ENCODE measurements at places on chromosomes 7 and 10. TPM values are rescaled to one million over a fixed set of nuclear protein-coding genes. Genes with fewer than 3 reads are reported as not detected.

UNC5B gene
- total RNA-seq, result 4.1 TPM

NUP205 gene
- 46.8 TPM for total RNA-seq

BICC1 gene
- total RNA-seq, result 42.1 TPM

- no peak for DNase-seq
Observed at GRCh38 chr10:11265484-11265883, 247.8 kb downstream of the CELF2 start.

DNA sequence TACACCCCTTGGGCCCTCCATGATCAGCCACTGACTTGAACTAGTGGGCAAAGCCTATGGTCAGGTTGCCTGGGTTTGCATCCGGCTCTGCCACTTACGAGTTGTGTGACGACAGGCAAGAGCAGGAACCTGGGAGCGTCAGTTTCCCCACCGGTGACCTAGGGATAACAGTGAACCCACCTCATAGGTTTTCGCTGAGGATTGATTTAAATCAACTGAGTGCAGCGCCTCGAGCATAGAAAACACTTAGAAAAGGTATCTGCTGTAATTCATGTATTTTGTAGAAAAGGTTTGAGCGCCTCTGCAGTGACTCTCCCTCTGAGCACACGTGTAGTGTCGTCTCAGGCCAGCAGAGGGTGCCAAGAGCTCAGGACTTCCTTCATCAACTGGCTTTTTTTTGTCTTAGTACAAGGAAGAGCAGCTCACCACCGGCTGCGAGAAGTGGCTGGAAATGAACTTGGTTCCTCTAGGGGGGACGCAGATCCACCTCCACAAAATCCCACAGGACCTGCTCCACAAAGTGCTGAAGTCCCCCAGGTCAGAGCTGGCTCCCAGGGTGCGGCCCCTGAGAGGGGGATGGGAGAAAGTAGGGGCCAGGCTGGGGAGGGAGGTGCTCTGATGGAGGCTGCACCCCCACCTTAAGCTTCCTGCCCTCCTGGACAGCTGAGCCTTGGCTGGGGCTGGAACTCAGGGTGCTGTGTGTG, 27.7 kb downstream of the BTBD16 start:
- peak; percentile 86 for DNase-seq

GRCh38 chr7:24898691-24899090, 81.3 kb downstream of the OSBPL3 start:
- DNase-seq, result no peak

GRCh38 chr7:31058688-31059087, 6.6 kb downstream of the ADCYAP1R1 start:
- no peak for DNase-seq

DNA sequence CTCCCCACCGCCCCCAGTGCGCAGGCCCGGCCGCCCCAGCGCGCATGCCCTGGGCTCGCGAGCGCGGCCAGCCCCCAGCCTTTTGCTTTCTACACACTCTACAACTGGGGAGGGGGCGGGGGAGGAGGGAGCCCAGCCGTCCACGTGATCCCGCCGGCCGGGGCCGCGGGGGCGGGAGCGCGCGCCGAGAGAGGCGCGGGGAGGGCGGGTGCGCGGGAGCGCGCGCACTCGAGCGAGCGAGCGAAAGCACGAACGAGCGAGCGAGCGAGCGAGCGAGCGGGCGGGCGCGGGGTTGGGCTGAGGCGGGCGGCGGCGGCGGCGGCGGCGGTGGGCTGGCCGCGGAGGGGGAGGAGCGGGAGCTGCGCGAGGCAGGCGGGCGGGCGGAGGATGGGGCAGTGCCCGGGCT, at the start of gene AUTS2:
Gene AUTS2 (plus strand): TSS at position 395 of the 406 bp plus-strand sequence. CDS start 1,179 bp downstream, outside the sequence.
- peak; percentile 91 for DNase-seq

GRCh38 chr10:46014206-46014605, 16.2 kb downstream of the NCOA4 start:
- DNase-seq, result no peak

DNA sequence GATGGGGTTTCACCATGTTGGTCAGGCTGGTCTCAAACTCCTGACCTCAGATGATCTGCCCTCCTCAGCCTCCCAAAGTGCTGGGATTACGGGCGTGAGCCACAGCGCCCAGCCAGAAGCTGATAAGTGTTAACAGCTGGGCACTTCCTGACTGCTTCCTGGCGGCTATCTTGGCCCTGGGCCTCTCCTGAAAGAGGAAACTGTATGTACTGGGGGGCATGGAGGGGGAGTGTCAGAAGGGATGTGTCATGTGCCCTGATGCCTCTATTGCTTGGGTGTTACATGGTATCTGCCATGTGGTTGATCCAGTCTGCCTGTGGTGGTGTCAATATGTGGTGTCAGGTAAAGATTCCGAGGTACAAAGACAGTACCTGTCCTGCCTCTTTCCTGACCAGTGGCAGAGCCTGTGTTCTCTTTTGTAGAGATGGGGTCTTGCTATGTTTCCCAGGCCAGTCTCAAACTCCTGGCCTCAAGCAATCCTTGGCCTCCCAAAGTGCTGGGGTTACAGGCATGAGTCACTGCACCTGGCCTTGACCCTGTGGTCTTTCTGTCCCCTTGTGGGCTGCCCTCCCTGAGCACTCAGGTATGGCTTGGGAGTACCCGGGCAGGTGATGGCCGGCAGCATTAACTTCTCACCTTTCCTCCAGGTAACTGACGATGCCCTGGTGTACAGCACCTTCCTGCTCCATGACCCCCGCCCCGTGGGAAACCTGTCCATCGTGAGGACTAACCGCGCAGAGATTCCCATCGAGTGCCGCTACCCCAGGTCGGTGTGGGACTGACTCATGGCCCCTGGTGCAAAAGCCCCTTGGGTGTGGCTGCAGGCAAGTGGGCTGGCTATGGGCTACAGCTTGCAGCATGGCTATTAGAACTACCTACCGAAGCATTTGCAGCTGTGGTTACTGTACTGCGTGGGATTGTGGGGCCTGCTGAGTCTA, 4.4 kb downstream of the ZP3 start:
- DNase-seq, result peak; percentile 48

- DNase-seq, result no peak
Observed at GRCh38 chr10:87579563-87579962, 74.9 kb downstream of the MINPP1 start.

Data from sciatic nerve (tissue), 2 donors.